Activated CD4-positive, CD25-positive, alpha-beta regulatory T cell (primary cell): ENCODE measurements at places on chromosomes 11 and 22.

DNA sequence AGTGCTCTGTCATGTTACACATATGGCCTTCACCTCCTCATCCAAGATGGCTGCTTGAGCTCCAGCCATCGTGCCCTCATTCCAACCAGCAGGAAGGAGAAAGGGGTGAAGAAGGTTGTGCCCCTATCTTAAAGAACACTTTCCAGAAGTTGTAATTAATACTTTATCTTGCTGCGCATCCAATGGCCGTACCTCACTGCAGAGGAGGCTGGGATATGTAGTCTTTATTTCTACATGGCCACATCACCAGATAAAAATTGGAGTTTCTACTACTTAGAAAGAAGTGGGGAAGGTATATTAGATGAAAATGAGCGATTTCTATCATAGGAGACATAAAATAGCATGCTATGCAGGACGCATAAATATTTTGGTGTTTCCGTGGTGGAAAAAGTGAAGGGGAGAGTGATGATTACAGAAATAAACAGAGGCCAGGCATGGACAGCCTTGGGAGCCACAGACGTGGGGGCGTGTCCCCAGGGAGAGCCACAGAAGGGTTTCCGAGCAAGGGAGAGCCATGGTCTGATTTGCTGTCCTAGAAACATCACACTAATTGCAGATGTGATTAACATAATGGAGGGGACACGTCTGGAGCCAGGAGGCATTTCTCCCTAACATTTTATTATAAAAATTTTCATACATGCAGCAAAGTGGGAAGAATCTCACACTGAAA, 8.8 kb upstream of the MB start:
- no peak for DNase-seq

GRCh38 chr11:120102864-120103122, 35.1 kb downstream of the TRIM29 start:
- DNase-seq: no peak

- DNase-seq: no peak
These were observed 36.5 kb downstream of the MADD start for GRCh38 chr11:47306484-47306844.

GRCh38 chr11:101509922-101510321, 73.9 kb downstream of the TRPC6 start:
- no peak for DNase-seq

DNA sequence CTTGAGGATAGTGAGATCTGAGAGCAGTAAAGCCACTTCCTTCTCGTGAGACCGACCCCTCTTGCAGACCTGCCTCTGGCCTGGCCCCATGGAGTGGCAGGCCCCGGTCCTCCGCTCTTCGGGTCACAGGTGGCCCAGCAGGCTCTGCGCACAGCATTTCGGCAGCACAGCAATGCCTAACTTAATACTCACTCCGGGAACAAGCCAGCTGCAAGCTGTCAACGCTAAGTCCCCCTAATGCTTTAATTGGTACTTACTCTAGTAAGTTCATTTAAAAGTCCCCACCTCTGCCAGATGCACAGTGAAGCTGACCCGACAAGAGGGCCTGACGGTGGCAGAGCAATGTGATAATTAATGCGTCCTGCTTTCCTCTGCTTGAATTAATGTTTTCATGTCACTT, 349.3 kb upstream of the B3GAT1 start:
- DNase-seq: no peak

- no peak for DNase-seq
These were observed 1057.0 kb upstream of the CNTN5 start for GRCh38 chr11:97963528-97964331.

GRCh38 chr22:20438678-20439492, 1.3 kb upstream of the SCARF2 start:
- no peak for DNase-seq

GRCh38 chr11:11898648-11899047, 56.9 kb downstream of the USP47 start:
- no peak for DNase-seq

GRCh38 chr11:13061294-13061990, 52.3 kb downstream of the RASSF10 start:
- no peak for DNase-seq

GRCh38 chr11:36532941-36533601, 23.0 kb upstream of the TRAF6 start:
- no peak for DNase-seq

GRCh38 chr11:78020246-78020645, 2.8 kb downstream of the KCTD14 start:
- DNase-seq: no peak

DNA sequence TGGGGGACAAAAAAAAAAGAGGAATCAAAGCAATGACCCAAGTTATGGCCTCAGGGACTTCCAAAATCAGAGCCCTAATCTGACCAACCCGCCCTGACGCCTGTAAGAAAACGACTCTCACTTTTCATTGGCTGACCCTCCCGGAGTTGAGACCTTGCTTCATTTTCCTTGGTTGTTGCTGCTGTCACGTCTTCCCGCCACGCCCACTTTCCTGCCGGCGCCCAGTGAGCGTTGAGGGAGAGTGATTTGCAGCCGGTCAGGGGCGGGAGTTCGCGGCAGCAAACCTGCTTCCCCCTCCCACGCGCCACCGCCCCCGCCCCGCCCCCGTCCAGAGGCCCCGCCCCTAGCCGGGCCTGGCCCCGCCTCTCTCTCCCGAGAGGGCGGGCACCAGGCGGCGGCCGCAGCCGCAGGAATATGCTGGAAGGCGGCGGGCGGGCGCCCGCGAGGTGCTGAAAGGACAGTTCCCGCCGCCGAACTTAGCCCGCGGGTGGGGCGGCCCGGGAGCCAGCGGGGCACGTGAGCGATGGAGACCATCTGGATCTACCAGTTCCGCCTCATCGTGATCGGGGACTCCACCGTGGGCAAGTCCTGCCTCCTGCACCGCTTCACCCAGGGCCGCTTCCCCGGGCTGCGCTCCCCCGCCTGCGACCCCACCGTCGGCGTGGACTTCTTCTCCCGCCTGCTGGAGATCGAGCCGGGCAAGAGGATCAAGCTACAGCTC, at the start of gene RAB39A:
TSS of gene RAB39A (plus strand) at position 403 of the 721 bp plus-strand sequence. CDS start at position 524, 121 bp downstream.
- peak; percentile 22 for DNase-seq

GRCh38 chr11:26993965-26994457, at the start of gene FIBIN:
FIBIN (plus strand) TSS chr11:26994112; CDS start chr11:26994527, 415 bp downstream.
- no peak for DNase-seq

DNA sequence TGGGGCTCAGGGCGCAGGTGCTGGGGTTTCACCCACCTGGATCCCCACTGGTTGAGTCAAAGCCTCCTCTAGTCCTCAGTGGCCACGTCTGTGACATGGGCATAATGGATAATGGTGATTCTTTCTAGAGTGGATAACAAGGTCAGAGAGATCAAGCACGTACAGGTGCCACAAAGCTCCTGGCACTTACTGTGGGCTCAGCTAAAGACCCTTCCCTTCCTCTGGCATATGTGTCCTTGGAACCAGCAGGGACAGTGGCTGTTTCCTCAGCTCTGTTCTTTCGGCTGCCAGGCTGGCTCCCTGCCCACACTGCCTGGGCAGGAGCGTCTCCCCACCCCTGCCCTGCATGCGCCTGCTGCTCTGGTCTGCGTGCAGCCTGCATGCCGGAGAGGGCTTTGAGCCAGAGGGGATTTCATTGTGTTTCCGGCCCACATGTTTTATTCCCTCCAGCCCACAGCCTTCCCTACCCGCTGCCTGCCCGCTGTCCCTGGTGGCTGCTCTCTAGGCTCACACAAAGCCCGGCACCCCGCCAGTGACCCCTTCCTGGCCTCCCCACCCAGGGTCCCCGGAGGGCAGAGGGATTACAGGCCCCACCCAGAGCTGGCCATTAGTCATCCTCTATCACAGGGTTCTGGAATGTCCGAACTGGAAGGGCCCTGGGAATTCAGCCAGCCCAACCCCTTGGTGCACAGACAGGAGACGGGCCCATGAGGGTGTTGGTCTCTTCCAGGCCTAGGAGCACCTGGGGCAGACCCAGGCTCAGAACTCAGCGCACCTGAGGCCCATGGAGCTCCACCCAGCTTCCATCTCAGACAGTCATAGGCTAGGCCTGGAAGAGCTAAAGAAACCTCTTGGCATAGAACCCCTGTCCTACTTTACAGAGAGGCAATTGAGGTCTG, 55.3 kb upstream of the GCAT start:
- DNase-seq: no peak

GRCh38 chr11:28559492-28559891, 451.3 kb downstream of the METTL15 start:
- no peak for DNase-seq

GRCh38 chr11:114433376-114433775, 5.9 kb upstream of the REXO2 start:
- no peak for DNase-seq

DNA sequence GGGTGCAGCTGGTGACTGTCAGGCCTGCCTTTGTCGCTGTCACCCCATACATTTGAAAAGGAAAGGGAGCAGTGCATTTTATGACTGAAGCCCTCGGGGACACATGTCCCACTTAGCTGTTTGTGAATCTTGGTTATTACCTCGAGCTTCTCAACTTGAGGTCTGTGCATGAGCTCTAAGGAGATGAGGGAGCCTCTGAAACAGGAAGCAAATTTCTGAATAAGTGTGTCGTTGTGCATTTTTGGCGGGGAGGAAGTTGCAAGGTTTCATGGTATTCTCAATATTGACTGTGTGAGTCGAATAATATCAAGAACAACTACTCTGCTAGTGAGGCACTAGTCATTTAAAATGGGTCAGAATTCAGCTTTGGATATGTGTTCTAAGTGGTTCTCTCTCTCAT, 149.7 kb upstream of the PLET1 start:
- DNase-seq: no peak

DNA sequence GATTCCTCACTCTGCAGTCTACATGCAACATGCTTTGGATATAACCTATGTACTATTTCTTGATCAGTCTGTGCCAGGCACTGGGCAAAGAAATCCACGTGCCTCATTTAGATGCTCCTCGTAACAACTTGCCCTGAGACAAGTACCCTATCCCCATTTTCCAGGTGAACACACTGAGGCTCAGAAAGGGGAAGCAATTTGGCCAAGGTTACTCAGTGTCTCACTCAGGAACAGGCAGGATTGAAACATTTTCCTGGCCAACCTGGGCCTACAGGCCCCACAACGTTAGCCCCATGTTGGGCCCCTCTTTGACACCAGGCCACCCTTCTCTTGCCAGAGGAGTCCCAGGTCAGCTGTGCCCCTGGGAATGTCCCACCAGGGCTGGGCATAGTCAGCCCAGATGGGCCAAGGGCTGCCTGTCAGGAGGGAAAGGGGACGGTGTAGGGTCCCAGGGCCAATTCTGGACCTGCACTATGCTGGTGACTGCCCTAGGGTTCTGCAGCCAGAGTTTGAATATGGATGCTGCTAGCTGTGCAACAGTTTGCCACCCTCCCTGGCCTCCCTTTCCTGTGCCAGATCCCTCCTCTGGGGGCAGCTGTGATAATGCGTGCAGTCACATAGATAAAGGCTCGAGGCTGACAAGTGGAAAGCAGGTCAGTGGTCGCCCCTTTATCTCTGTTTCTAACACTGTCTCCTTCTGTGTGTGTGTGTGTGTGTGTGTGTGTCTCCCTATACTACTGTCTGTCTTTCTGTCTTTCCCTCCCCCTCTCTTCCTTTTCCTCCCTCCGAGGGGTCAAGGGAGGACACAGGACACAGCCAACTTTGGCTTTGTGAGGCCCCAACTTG, 10.4 kb upstream of the EMID1 start:
- DNase-seq: no peak

- DNase-seq: no peak
These were observed 35.8 kb upstream of the HMOX1 start for GRCh38 chr22:35344956-35345690.

GRCh38 chr11:113174882-113175281, 139.5 kb upstream of the TTC12 start:
- no peak for DNase-seq

DNA sequence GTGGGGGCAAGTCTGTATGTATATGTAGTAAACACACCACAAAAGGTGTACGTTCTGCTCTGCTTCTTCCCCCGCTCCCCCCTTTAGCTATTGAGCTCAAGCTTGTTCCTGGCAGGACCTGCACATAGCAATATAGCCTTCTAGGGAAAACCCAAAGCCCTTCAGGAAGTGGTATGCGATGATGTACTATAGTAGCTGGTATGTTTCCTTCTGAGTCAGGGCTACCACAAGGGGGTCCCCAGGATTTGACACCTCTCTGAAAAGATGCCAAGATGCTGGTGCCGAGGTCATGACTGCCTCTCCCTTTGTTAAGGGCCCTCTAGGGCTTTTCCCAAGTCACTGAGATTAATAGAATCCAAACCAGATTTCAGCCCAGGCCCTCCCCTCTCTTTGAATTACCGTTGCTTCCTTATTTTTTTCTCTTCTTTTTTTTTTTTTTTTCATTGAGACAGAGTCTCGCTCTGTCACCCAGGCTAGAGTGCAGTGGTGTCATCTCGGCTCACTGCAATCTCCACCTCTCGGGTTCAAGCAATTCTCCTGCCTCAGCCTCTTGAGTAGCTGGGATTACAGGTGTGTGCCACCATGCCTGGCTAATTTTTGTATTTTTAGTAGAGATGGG, 268.4 kb downstream of the ETS1 start:
- DNase-seq: no peak

- peak; percentile 25 for DNase-seq
These were observed 33.4 kb downstream of the APOL1 start for GRCh38 chr22:36286096-36286957.

DNA sequence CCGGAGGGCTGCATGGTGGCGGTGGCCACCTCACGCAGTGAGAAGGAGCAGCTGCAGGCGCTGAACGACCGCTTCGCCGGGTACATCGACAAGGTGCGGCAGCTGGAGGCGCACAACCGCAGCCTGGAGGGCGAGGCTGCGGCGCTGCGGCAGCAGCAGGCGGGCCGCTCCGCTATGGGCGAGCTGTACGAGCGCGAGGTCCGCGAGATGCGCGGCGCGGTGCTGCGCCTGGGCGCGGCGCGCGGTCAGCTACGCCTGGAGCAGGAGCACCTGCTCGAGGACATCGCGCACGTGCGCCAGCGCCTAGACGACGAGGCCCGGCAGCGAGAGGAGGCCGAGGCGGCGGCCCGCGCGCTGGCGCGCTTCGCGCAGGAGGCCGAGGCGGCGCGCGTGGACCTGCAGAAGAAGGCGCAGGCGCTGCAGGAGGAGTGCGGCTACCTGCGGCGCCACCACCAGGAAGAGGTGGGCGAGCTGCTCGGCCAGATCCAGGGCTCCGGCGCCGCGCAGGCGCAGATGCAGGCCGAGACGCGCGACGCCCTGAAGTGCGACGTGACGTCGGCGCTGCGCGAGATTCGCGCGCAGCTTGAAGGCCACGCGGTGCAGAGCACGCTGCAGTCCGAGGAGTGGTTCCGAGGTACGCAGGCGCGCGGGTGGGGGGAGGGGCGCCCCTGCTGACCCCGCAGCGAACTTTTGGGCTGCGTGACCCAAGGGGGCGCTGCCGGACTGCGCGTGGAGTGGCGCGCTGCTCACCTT, 670 bp downstream of the NEFH start:
- no peak for DNase-seq
